ENCODE measurements at places on chromosomes 11 and 22. TPM values are rescaled to one million over a fixed set of nuclear protein-coding genes. Genes with fewer than 3 reads are reported as not detected.

DNA sequence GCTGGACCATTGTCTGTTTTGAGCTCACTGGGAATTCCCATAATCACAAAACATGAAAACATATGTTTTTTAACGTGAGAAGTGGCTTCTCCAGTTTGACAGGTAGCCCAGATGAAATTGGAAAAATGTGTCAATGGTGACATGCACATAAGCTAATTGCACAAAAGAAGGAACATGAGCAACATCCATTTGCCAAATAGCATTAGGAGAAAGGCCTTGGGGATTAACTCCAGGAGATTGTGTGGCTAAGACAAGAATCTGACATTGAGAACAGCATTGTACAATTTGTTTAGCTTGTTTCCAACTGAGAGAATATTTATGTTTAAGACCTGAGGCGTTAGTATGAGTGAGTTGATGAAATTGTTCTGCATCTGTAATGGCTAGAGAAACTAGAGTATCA, 147.0 kb upstream of the API5 start:
- no peak for DNase-seq

Gene KCNJ5
- total RNA-seq, result under 0.01 TPM

Gene FJX1
- 89.8 TPM for total RNA-seq

DNA sequence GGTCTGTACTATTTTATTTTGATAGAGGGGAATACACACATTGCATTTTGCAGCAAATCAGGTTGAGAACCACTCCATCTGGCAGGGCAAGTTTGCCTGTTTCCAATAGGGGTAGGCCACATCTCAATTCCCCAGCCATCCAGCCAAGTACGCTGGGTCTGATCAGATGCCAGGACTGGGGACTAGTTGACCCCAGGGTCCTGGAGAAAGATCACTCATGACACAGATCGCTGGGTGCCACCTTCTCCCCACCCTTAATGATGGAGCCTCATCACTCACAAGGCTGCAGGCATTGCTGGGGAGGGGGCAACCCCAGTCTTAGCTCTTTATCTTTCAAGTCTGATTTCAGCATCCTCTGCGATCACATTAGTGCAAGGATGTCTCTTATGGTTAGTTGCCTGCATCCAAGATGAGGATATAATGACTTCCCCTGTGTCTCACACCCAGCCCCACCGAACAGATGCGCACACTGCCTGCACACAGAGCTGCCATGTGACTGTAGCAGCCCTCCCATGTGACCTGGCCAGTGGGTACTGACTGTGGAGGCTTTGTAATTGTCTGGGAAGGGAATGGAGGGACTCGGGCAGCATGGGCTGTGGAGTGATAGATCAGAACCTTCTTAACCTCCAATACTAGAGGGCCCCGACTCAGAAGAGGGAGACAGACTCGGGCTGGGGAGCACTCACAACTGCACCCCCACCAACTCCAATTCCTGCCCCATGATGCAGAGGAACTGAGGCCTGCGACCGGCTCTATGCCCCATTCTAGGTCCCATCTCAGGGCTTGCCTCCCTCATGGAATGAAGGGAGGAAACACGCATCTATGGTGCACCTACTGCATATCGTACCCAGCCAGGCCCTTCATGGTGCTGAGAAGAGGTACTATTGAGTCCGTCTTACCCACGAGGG, 155.8 kb downstream of the DSCAML1 start:
- no peak for DNase-seq

Gene MMP1
- total RNA-seq, result 281 TPM

Data from fibroblast of villous mesenchyme (primary cell).